ENCODE measurements at places on chromosomes 4 and X.

DNA sequence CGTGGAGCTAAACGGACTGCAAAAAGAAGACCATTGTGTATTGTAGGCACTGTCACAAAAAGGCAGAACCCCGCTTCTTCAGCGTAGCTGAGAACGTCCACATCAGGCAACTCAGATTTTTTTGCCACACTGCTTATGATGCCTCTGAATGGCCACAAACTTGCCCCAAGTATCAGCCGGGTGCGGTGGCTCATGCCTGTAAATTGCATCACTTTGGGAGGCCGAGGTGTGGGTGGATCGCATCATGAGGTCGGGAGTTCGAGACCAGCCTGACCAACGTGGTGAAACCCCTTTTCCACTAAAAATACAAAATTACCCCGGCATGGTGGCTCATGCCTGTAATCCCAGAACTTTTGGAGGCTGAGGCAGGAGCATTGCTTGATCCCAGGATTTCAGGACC is 14.9 kb upstream of the IL3RA start:
- DNase-seq = no peak

DNA sequence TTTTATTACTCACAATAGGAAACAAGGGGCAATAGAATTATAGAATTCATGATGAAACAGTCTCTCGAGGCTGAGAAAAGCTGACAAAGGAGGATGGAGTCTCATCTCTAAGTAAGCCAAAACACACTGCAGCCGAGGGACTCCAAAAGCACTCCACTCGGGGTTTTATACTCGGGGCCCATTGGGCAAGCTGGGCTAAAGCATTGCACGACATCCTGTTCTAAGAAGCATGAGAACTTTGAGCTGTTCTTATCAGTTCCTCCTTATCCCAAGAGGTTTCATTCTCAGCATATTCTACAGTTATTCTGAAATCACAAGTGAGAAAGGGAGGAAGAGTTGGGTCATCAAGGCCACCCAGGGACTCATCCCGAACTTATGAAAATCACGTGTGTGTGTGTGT is 1475.5 kb downstream of the PCDH18 start:
- no peak for DNase-seq

DNA sequence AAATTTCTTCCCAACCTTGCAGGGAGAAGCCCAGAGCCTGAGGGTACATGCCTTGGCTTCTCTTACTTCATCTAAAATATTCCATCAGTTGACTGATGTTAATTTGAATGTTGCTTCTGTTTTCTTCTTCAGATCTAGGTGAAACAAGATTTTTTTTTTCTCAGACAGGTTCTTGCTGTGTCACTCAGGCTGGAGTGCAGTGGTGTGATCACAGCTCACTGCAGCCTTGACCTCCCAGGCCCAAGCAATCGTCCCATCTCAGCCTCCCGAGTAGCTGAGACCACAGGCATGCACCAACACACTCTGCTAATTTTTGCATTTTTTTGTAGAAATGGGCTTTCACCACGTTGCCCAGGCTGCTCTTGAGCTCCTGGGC is 62.1 kb upstream of the KLF3 start:
- DNase-seq = no peak

DNA sequence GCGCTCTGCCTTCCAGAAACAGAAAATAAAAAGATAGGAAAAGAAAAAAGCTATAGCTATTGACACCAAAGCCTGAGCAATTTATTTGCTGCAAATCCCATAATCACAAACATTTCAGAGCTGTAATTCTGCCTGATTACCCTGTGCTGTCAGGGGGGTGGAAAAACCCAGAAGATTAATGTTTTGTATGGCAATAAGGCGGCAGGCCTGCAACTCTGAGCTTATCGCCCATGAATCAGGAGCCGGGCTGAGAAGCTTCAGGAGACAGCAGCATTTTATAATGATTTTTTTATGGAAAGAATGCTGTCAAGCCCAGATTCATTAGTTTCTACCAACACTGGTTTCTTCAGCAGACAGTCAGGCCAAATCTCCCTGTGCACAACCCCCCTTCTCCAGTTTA is 82.6 kb upstream of the TMEM164 start:
- DNase-seq = no peak

GRCh38 chrX:22203186-22203585 is 69.5 kb upstream of the CBLL2 start:
- no peak for DNase-seq

DNA sequence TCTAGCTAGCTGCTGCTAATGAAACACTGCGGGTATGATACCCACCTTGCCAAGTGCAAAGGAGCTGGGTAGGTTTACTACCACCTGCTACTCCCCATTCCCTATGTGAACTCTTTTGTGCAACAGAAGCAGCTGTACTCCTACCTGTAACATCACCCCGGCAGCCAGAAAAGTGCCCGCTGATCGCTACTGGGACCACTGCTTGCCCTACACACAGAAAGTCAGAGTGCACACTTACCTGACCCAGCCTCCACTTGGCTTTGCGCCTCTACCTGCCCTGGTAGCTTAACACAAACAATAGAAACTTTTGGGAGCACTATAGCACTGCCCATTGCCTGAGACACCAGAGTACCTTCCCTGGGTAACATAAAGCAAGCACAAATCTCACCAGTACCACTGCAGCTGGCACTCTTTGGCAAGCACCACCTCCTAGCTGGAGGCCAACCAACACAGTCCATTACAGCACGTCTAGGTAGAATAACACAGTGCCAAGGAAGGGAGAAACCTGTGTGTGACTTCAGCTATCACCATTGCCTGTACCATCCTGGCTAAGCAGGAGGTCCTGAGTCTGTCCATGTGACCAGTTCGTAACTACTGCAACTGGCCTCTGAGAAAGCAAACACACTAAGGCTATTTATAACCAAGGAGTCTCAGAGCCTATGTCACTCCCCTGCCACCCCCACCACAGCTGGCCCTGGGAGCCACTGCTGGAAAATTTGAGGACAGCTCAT is 80.1 kb downstream of the CENPC start:
- DNase-seq = no peak

DNA sequence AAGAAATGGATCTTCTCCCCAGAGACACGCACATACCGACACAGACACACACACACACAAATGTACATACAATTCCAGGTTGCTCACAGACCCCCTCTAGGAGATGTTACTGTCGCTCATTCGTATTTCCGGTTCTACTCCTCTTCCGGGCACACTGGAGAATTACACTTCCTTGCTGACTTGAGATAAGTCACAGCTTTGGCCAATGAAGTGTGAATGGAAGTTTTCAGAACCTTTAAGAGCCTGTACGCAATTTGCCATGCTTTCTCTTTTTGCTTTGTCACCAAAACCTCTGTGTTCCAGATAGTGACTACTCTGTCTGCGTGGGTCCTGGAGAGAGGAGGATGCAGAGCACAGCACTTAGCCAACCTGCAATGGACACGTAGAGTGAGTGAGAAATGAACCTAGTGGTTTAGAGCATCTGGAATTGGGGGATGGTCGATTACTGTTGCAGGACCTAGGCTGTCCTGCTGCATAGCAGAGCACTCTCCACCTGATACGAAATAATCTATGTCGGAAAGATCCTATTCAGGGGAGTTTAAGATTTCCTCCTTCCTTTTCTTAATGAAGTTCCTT is 239.5 kb upstream of the TET2 start:
- no peak for DNase-seq

GRCh38 chr4:87882321-87882720 is 49.6 kb downstream of the MEPE start:
- DNase-seq = no peak

GRCh38 chr4:1763550-1764080 is 29.5 kb upstream of the FGFR3 start:
- no peak for DNase-seq

GRCh38 chr4:151866592-151866918 is 105.7 kb upstream of the GATB start:
- no peak for DNase-seq

- no peak for DNase-seq
Measured at GRCh38 chr4:133869486-133869885, 332.1 kb downstream of the PABPC4L start.

- no peak for DNase-seq
Measured at GRCh38 chrX:10854594-10854993, 234.2 kb upstream of the MID1 start.

- no peak for DNase-seq
Measured at GRCh38 chrX:49193542-49193964, 6.4 kb downstream of the SYP start.

DNA sequence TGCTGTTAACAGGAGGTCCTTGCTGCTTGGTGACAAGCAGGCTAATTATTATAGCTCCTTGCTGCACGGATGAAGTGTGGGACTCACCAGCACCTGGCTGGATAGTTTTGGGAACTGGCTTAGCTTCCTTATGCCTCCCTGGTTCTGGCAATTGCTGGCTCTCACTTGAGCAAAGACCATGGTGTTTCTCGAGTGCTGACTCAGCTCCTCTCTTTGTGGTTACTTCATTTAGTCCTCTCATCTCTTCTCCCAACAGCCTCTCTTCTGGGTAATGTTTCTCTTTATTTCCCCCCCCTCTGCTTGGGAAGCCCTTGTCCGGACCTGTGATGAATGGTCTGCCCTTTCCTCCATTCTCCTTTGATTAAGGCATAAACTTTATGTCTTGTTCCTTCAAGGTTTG is 100.4 kb downstream of the CBLL2 start:
- no peak for DNase-seq

DNA sequence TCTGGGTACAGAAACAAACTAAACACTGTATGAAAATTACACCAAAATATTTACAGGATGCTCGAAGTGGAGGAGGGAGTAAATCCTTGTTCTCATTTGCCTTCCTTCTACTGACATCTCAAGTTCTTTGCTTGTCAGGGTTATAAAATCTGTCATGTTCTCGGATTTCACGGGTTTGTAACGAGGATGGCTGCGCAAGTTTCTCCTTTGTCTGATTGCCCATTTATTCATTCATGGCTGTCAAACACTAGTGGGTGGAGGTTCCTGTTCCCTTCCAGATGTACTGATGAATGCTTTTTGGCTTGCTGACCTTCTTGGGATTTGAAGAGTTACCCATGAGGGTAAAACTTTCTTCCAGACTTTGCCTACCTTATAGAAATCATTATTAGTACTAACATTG is 206.9 kb downstream of the SPCS3 start:
- DNase-seq = no peak

- no peak for DNase-seq
Measured at GRCh38 chr4:188627892-188628291, 488.7 kb downstream of the TRIML1 start.

DNA sequence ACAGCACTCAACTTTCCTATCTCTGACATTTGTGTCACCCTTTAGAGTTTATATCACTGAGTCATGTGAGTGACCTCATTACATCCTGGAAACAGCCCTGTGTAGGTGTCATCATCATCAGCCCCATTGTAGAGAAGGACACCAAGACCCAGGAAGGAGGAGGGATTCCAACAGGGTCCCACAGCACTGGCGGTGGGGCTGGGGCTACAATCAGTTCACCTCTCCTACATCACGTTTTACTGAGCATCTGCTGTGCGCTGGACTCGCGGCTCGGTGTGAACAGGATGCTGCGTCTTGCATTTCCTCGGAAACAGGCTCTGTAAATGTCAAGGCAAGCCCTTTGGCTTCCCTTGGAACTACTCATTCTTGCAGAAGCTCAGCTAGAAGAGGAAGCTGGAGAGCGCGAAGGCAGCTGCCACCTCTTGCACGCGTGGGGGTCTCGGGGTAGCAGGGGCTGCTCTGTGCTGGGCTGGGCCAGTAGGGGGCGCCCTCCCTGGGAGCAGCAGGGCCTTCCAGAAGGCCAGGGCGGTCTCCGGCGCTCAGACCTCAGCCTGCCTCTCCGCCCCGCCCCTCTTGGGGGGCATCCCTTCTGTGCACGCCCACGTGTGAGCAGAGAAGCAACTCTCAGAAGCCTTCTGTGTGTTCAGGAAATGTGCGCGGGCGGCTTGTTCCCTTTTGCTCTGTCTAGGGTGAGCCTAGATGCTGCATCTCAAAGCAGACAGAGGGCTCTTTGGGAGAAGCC is 29.0 kb downstream of the REELD1 start:
- no peak for DNase-seq

DNA sequence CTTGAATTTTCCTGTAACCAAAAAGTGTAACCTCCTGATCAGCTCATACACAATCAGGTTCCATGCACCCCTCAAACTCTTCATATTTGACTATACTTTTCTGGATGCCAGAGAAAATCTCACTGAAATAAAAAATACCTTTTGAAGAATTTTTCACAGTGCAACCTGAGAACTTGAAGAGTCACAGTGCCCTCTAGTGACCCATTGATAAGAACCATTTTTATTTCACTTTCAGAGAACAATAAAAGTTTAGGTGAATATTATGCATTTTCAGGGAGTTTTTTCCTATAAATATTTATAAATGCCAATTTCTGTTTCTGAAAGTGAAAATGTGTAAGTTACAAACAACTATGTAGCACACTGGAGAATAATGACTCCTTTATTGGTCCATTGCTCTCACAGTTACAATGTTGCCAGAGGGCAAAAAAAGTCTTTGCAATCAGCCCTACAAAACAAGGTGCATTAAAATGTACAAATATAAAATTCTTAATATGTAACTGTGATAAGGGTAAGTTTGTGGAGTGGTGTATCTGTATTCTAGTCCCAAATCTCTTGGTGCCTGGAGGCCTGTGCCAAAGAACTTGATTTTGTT is 153.6 kb upstream of the INTU start:
- no peak for DNase-seq

GRCh38 chr4:94577136-94577535 is 125.4 kb downstream of the PDLIM5 start:
- peak; percentile 38 for DNase-seq

GRCh38 chr4:21885241-21885640 is 63.3 kb downstream of the KCNIP4 start:
- DNase-seq = no peak

DNA sequence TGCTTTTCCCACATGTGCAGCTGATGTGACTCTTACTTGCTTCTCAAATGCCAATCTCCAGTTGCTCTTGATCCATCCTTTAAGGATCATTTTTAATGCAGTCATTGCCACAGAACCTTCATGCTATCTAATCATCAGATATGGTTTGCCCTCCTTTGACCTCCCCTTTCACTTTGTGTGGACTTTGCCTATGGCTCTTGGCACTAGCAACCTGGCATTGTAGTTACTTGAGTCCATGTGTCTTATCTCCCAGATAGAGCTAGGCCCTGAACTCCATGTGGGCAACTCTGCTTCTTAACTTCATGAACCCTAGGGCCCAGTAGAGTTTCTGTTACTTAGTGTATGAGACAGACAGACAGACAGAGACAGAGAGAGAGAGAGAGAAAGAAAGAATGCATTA is 41.6 kb downstream of the MTM1 start:
- DNase-seq = no peak

- no peak for DNase-seq
Measured at GRCh38 chr4:65973186-65973585, 302.9 kb upstream of the EPHA5 start.

- no peak for DNase-seq
Measured at GRCh38 chr4:37595875-37596680, 90.1 kb downstream of the RELL1 start.

GRCh38 chrX:17544821-17545220 is 169.8 kb downstream of the NHS start:
- no peak for DNase-seq

GRCh38 chr4:183139972-183140570 is 41.0 kb downstream of the WWC2 start:
- no peak for DNase-seq

- DNase-seq = no peak
Measured at GRCh38 chr4:141463678-141464077, 172.7 kb upstream of the IL15 start.

All from C1 segment of cervical spinal cord (tissue), 14 donors.